ENCODE measurements at places on chromosomes 6 and 20.

DNA sequence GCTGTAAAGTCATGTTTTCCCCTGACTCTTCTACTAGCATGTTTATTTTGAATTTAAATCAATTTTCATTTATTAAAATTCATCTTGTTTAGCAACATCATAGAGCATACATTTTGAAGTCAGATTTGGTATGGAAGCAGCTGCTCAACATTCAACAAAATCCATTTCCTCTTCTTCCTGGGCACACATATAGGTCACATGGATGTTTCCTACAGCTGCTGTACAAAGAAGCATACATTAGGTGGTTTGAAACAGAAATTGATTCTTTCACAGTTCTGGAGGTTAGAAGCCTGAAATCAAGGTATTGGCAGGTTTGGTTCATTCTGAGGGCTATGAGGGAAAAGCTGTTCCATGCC, 495.2 kb downstream of the RFPL4B start:
- DNase-seq = no peak

- no peak for DNase-seq
These were observed 16.0 kb upstream of the TNFRSF6B start for GRCh38 chr20:63680427-63680826.

GRCh38 chr6:85066266-85066665, 301.9 kb upstream of the TBX18 start:
- DNase-seq = no peak

DNA sequence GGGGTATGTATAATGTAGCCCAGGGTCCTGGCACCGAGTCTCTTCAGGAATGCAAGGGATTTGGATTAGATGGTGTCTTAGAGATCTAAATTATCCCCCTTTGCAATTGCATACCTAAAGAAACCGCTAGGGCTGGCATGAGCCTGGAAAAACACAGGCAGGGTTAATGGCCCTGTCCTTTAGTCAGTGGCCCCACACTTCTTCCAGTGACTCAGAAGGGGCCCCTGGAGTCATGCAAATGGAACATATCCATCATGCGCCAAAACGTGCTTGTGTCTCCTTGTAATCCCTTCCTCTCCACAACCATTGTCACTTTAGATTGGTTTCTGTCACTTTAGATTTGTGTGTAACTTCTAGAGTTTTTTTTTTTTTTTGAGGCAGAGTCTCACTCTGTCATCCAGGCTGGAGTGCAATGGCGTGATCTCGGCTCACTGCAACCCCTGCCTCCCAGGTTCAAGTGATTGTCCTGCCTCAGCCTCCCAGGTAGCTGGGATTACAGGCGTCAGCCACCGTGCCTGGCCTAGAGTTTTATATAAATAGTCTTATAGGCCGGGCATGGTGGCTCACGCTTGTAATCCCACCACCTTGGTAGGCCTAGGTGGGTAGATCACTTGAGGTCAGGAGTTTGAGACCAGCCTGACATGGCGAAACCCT, 8.7 kb upstream of the MYBL2 start:
- no peak for DNase-seq

DNA sequence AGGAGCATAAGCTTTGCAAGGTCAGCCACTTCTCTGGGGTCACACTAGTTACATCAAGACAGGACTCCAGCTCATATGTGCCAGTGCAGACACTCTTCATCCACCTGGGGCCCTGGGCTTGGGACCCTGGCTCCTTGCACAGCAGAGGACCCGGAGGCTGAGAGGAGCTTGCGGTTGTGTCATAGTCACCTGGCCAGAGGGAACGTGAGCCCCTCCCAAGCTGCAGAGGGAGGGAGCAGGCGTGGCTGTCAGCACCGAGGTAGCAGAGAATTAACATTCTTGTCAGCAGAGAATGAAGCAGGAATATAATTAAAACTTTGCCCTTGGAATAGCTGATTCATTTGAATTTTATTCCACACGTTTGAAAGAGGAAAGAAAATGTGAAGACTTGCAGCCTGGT, 36.8 kb downstream of the BCAS4 start:
- DNase-seq = no peak

DNA sequence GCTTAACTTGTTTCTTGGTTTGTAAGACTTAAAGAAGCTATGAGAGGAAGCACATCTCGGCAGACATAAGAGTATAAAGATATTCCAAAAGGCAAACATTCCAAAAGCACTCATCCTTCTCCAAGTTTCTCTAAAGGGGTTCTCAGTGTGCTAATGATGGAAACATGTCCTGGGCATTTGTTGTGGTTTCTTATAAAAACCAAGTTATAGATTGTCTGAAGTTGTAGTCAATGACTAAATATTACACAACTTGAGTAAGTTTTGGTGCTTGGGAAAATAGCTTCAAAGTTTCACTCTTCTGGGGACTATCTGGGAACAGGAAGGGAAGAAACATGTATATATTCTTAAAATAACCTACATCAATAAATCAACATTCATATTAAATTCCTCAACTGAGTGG, 128.3 kb upstream of the TBX18 start:
- no peak for DNase-seq

GRCh38 chr6:163427498-163428254, 13.2 kb downstream of the QKI start:
- no peak for DNase-seq

DNA sequence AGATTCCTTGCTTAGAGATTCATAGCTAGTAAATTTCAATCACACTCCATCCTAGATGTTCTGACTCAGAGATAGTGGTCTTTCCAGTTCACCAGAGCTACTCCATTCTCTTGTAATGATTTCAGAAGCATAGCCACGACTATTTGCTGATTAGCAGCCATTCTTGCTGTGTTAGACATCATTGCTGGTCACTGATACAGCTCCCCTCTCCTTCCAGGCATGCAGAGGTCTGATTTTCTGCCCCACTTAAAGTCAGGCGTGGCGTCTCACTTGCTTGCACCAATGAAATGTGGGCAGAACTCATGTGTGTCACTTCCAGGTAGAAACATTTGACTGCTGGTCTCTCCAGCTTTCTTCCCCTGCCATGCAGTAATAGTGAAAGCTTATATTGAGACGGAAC, 168.9 kb upstream of the JARID2 start:
- no peak for DNase-seq

- DNase-seq = peak; percentile 74
These were observed 6.7 kb upstream of the DDR1 start for GRCh38 chr6:30877419-30878262.

- DNase-seq = no peak
These were observed 55.9 kb downstream of the ANKEF1 start for GRCh38 chr20:10090588-10091166.

DNA sequence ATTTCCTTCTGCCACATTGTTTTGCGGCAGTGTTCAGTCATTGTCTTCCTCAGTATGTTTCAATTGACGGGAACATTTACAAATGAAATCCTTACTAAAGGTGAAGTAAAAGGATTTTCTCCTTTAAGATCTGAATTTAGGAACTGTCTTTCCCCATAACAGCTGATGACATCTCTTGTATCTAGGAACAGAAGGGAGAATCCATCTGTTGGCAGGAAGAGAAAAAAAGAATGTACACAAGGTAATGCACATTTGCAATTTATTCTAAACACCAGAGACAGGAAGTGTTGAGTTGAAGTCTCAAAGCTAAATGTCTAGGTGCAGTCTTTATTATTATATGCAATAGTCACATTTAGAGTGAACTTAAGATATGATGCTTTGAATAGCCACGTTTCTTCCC, 334.5 kb downstream of the HDGFL1 start:
- no peak for DNase-seq

- DNase-seq = no peak
These were observed 329.1 kb upstream of the RUNX2 start for GRCh38 chr6:44999066-44999465.
